ENCODE measurements at places on chromosomes 5 and 9.
A peak's percentile ranks its signal among the peaks of the same experiment; 100 is the strongest.

- no peak for DNase-seq
Observed at GRCh38 chr5:33328818-33329217, 111.9 kb upstream of the TARS1 start.

DNA sequence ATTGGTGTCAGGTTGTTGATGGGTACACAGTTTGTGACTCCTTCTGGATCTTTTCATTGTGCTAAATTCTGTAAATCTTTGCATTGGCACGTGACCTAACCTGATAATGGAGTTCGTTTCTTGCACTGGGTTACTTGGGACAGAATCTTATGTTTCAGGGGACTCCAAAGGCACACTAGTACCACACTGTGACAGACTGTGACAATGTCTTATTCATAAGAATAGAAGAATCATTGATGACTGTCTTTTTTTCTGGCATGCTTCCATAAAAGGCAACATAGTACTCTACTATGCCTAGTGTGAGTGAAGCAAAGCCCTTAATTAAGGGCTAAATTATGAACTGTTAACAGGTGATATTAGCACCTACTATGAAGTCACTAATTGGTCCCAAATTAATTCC is 35.4 kb upstream of the RICTOR start:
- DNase-seq, result no peak

GRCh38 chr9:19140259-19140658 is 13.0 kb upstream of the PLIN2 start:
- no peak for DNase-seq

DNA sequence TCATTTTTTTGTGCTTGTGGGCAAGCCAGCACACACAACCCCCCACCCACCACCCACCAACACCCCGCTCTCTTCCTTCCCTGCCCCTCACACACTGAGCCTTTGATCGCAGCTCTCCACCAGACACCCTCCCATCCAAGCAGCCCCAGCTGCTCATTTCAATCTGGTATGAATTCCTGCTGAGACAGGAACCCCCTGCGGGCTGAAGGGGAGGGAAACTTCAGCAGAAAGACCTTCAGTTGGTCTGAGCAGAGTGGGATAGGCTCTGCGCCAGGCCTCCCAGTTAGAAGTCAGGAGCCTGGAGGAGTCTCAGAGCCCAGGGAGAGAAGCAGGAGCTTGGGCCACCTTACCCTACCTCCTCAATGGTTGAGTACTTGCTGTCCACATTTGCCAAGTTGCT is 7.2 kb downstream of the PCDHGC5 start:
- no peak for DNase-seq

DNA sequence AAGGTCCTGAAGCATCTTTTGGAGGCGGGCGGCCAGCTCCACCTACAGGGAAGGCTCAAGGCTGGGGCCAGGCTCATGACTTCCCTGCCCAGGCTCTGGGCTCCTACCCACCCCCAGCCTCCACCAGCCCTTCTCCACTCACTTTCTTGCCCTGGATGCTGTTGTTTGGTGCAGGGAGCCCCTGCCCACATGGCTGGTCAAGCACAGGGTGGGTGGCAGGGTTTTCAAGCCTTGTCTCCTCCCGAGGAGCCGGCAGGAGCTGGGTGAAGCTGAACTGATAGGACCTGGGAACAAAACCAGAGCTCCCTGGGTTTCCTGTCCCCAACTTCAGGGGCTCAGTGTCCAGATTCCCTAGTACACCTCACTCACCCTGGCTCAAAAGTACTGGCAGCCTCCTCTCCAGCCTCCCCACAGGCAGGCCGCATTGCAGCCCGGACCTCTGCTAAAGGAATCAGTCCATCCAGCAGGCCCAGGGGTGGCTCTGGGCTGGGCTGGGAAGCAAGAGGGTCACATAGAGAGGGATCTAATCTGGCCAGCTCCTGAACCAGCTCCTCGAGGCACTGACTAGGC is 6.9 kb downstream of the SHROOM1 start:
- DNase-seq, result peak; percentile 33

DNA sequence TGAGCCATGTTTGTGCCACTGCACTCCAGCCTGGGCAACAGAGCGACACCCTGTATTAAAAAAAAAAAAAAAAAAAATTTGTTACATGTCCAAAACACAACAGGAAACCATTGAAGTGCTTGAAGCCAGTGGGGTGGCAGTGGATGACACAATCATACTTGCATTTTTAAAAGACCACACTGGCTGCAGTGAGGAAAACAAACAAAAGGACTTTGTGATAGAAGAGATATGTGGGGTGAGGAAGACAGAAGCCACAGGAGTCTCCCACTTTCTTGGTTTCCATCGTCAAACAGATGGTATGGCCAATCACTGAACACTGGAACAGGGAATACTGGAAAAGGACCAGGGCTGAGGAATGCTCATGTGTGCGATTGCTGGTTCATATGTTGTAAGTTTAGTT is 20.9 kb upstream of the COMMD10 start:
- DNase-seq, result no peak

DNA sequence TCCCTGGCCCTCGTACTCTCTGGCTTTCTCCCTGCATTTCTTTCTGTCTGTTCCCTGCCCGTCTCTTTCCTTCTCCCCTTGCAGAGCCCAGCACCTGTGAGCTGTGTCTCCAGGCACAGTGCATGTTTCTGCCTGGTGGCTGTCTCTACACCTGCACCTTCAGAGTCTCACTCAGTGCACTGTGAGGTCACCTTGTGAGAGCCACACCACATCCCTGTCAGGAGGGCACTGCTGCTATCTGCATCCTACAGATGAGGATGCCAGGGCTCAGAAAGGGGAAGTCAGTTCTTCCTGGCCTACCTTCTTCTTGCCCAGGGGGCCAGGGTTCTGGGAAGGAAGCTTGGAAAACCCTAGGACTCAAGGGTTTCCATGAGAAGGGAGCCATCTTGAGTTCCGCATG is 69.7 kb upstream of the NEURL1B start:
- DNase-seq, result no peak
